ENCODE measurements at places on chromosomes 1 and 21.

GRCh38 chr21:44684483-44684882, 2.5 kb upstream of the KRTAP12-1 start:
- no peak for DNase-seq

GRCh38 chr1:60866226-60866900, 216.0 kb upstream of the NFIA start:
- no peak for DNase-seq

GRCh38 chr1:18297896-18298648, 182.7 kb upstream of the KLHDC7A start:
- DNase-seq: no peak

DNA sequence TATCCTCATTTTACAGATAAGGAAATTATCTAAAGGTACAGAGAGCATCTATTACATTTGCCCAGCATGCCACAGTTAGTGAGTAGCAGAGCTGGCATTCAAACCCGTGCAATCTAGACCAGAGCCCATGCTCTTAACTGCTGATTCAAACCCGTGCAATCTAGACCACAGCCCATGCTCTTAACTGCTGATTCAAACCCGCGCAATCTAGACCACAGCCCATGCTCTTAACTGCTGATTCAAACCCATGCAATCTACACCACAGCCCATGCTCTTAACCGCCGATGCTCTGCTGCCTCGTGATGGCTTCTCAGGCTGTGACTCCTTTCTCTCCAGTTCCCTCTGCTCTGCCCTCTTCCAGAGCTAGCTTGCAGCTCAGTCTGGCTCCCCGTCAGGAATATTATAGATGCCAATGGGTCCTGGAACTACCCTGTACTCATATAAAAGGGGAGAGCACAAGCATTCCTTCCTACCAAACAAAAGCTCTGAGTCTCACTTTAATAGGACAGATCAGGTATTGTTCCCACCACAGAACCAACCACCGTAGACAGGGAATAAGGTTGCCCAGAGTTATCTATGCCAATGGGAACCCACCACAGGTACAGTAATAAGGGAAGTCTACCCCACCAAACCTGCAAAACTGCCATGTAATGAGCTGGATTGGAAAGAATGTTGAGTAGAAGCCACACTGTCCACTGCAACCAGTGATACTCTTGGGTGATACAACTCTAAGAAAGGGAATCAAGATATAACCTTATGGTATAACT, 78.4 kb downstream of the SMYD3 start:
- peak; percentile 79 for DNase-seq

GRCh38 chr1:110338886-110339406, at the start of gene RBM15:
TSS of gene RBM15 (plus strand) at chr1:110339377. CDS start at chr1:110339406, 29 bp downstream.
- peak; percentile 100 for DNase-seq

GRCh38 chr21:41805038-41805437, 38.2 kb upstream of the RIPK4 start:
- no peak for DNase-seq

DNA sequence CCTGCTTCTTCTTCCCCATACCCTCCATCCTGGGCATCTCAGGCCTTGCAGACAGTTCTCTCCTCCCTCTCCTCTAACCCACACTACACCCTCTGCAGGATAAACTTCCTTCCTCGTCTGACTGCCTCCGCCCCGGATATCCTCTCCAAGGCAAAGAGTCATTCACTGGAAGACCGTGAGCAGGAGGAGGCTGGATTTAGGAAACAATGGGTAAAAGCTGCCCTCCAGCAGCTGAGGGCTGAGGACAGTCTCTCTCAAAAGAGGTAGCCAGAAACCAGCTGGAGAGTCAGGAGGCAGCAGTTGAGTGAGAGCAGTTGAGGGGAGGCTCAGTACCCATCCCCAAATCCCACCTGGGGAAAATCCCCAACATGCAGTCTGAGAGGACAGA, 1.4 kb downstream of the CSRP1 start:
- no peak for DNase-seq

GRCh38 chr1:59162665-59163064, 134.2 kb upstream of the FGGY start:
- DNase-seq: no peak

- no peak for DNase-seq
These were observed 57.6 kb downstream of the NFIA start for GRCh38 chr1:61139775-61140549.
